ENCODE measurements at places on chromosomes 13 and 19. TPM values are rescaled to one million over a fixed set of nuclear protein-coding genes. Genes with fewer than 3 reads are reported as not detected.

The FLT3 gene
- not detected for total RNA-seq

The CEACAM20 gene
- not detected for total RNA-seq

The MAG gene
- total RNA-seq = not detected

GRCh38 chr19:23402388-23402787 lies 7.1 kb upstream of the ZNF91 start:
- DNase-seq = no peak

The RNF17 gene
- not detected for total RNA-seq

Data from myocyte (in vitro differentiated cells).